ENCODE measurements at places on chromosomes 2 and 18.

GRCh38 chr2:224594840-224595239 is 9.7 kb upstream of the CUL3 start:
- no peaks in the 10 kb centered on the region for H3K36me3 ChIP-seq
- H3K27ac ChIP-seq = no peak overlapping the region
- H3K27me3 ChIP-seq = no peaks in the 10 kb centered on the region

DNA sequence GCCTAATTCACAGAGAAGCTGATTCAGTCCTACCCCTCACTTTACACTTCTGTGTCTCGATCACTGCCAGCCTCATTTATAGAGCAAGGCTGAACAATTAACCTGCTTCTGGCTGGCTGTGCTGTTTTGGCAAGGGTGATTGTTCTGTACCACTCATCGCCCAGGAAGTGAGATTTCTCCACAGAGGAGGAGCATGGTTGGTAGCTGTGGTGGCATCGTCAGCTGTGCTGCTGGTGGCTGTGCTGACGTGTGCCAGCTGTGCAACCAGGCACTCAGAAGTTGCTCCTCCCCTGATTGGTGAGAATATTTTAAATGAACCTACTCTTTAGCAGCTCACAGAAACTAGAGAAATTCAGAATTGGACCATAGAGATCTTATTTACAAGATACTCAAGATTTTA is 158.3 kb downstream of the EML6 start:
- H3K27ac ChIP-seq = no peak overlapping the region
- no peaks in the 10 kb centered on the region for H3K36me3 ChIP-seq
- H3K4me1 ChIP-seq = no peaks in the 10 kb centered on the region
- DNase-seq = no peak

GRCh38 chr18:12883372-12883683 is 709 bp downstream of the PTPN2 start:
- no peak for DNase-seq
- H3K4me1 ChIP-seq = peaks cover 46% of the 10 kb centered on the region
- H3K4me3 ChIP-seq = peak overlapping the region; percentile 76
- H3K27me3 ChIP-seq = no peaks in the 10 kb centered on the region
- no peaks in the 10 kb centered on the region for H3K36me3 ChIP-seq

DNA sequence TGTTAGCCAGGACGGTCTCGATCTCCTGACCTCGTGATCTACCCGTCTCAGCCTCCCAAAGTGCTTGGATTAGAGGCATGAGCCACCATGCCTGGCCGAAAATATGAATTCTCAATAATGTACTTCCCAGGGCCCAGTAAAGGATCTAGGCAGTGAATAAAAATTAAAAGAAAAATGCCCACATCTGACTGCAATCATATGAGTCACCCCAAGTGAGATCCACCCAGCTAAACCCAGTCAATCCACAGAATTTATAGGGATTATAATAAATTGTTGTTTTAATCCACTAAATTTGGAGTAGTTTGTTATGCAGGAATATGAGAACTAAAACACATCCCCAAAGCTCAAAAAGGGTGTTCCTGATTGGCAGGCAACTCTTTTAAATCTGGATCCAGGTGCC is 93.5 kb upstream of the STK39 start:
- H3K4me1 ChIP-seq = no peaks in the 10 kb centered on the region
- no peak overlapping the region for H3K4me3 ChIP-seq
- no peaks in the 10 kb centered on the region for H3K36me3 ChIP-seq
- no peak overlapping the region for H3K27ac ChIP-seq

- H3K27ac ChIP-seq = no peak overlapping the region
- no peak for DNase-seq
- H3K4me1 ChIP-seq = no peaks in the 10 kb centered on the region
- no peaks in the 10 kb centered on the region for H3K27me3 ChIP-seq
- H3K36me3 ChIP-seq = no peaks in the 10 kb centered on the region
These were observed 110.7 kb upstream of the EFEMP1 start for GRCh38 chr2:56034258-56034657.

DNA sequence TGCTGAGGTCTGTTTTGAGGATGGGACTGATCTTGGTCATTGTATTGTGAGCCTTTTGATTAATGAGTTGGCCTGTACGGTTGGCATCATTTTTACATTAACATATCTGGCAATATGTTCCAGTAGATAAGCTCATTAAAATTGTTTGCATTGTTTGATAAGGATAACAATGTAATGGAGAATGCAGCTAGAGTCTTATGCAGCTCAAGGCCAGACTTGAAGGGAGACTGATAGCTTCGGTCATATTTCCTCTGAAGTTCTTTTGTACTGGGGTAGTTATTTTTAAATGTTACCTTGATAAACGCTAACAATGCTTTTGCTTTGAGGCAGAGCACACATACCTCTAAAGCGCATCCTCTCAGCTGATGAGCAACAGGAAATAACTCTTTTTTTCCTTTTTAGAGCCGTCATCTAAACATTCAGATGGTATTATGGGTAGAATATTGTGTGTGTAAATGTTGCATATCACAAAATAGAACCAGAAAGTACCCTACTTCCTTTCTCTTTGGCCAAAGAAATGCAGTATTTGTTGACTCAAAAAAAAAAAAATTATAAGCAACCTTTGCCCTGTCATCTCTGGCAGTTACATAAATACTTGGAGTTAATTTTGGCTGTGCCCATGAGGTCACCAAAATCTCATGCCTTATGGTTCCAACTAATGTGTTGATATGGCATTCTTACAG is 1.3 kb downstream of the MAPRE2 start:
- DNase-seq = no peak
- peak overlapping the region; percentile 93 for H3K4me3 ChIP-seq
- H3K36me3 ChIP-seq = no peaks in the 10 kb centered on the region
- H3K27ac ChIP-seq = peak overlapping the region; percentile 88
- H3K4me1 ChIP-seq = peaks cover 31% of the 10 kb centered on the region
- no peaks in the 10 kb centered on the region for H3K27me3 ChIP-seq

DNA sequence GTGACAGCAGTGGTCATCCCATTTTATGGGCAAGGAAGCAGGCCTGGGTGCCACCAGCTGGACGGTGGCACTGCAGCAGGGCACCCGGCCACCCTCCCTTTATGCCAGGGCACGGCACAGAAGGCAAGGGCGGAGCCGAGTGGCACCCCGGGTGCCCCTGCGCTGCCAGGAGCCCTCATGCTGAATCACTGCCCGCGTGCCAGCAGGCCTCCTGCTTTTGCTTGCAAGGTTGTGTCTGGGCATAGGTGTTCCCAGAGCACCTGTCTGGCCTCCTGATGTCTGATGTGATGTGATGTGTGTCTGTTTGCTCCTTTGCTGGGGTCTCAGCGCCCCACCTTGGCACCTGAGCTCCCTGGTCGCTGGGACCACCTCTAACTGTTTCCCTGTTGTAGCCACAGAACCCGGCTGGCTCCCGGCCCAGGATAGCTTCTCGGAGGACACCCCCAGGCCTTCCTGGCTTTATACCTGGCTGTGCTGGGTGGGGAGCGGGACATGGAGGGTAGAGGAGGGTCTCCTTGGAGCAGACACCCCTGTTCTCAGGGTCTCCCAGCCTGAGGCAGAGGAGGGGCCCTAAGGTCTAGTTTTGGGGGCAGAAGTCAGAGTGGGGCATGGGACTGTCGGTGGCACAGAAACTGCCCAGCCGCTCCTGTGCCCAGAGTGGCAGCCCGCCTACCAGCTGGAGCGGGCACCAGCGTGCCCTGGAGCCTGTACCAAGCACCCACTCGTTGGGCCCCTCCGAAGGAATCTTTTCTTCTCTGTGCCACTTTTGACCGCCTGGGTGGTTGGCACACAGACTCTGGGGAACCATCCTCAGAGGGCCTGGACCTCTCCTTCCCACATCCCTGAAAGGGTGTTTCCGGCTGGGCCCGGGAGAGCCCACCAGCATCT is 3.6 kb downstream of the GPC1 start:
- peaks cover 22% of the 10 kb centered on the region for H3K27me3 ChIP-seq
- DNase-seq = peak; percentile 59
- no peak overlapping the region for H3K27ac ChIP-seq
- H3K4me3 ChIP-seq = no peak overlapping the region

DNA sequence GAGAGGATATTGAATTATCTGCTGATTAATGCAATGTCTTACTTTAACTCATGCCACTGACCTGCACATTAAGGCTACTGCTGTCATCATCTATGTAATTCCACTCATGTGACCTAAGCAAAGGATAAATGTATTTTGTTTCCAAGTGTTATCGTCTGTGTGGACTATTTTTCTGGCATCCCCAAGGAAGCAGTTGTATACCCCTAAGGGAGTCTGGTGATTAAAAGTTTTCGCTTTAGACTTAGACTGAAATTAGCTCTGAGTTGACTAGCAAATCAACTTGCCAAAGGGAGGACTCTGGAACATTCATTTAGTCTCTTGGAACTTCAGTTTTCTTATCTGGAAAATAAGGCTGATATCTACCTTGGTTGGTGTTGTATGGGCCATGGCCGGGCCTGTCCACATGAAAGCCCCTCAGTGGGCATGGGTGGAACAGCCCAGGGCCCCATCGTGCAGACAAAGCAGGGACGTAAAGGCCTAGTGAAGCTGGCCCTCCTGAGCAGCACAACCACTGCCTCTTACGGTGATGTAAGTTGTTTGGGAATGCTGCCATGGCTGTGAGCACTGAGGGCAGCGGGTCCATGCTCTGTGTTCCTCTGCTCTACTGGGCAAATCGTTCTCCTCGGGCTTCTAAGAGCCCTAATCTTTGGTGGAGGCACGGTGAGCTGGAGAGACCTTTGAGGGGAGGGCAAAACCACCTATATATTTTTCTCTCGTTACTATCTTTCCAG is 144.4 kb upstream of the RNF152 start:
- H3K4me3 ChIP-seq = no peak overlapping the region
- H3K27ac ChIP-seq = no peak overlapping the region
- H3K4me1 ChIP-seq = no peaks in the 10 kb centered on the region
- DNase-seq = no peak
- H3K27me3 ChIP-seq = no peaks in the 10 kb centered on the region
- H3K36me3 ChIP-seq = no peaks in the 10 kb centered on the region

All from upper lobe of right lung (tissue), 1 donor.